Stimulated activated CD4-positive, alpha-beta T cell treated with anti-CD3 and anti-CD28 coated beads, Interleukin-1b, Interleukin-23, amount 100 ng/mL, for 4 hours (primary cell): ENCODE measurements at places on chromosomes 11 and 22.
A peak's percentile ranks its signal among the peaks of the same experiment; 100 is the strongest.

DNA sequence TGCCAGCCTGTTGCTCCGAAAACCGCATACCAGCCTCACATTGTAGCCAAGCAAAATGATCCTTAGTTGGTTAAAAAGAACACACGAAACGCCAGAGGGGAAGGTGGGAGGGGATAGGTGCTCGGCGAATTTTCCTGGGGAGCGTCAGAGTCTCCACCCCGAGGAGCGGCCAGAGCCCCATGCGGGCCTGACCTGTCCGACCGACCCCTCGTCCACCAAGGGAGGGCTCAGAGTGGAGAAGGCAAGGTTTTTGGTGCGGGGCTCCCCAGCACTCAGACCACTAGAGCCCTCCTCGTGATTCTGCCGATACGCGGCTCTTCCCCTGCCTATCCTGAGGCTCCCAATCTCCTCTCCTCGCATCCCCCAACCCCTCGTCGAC, 39.6 kb downstream of the DIXDC1 start:
- no peak for DNase-seq

DNA sequence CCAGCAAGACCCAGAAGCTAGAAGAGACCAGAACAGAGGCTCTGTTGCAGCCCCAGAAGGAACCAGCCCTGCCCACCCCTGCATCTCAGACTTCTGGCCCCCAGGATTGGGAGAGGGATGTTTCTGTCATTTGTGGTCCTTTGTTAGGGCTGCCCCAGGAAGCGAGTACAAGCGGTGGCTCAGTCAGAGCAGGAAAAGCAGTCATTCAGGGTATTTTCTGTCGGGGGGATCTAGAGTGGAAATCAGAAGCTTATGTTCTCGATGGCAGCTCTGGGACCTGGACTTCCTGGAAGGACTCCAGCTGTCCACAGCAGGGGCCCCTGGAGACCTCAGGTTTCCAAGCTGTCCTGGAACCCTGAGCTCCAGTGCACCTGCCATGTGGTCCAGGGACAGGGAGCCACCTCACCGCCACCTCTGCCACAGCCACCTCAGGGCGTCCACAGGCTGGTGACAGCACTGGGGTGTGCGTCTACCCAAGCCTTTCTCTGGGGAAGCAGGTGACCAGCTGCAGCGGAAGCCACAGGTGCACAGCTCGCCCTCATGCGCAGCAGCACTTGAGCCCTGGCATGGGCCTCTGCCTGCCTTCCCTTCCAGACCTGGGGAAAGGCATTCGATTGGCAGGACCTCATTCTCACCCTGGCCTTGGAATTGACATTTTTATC, 2.6 kb downstream of the KRTAP5-5 start:
- no peak for DNase-seq

GRCh38 chr11:65329944-65330403, 3.7 kb upstream of the DPF2 start:
- peak; percentile 63 for DNase-seq

GRCh38 chr22:28014211-28015045, 95.4 kb upstream of the PITPNB start:
- DNase-seq, result no peak

DNA sequence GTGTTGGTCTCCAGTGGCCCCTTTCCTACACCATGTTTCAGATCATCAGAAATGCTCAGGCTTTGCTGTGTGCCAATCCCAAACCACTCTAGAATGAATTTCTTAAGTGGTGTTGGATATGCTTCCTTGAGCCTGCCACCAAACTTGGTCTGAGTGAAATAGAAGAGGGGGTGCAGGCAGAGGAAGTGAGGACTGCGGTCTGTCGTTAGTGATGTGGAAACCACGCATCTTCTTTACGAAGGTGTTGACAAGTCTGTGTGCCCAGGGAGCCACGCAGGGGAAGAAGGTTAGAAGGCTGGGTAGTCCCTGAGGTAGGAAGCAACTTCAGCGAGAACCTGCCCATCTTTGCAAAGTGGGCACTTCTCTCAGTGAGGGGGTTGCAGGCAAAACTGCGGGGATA, 187.4 kb upstream of the NAV2 start:
- DNase-seq, result no peak

DNA sequence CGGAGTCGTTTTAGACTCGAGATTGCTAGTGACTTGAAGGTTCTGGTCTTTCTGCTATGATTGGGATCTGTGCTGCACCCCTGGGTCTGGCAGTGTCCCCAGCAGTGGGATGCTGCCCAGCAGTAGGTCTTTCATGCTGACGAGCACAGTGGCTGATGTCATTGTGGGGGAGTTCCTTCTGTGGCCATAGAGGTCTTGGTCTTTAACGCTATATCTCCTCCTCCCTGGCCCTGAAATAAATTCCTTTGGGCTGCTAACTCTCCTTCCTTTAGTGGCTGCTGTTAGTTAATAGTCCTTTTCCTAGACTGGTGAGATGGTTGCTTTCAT, 136.3 kb downstream of the TEAD1 start:
- no peak for DNase-seq

- no peak for DNase-seq
These were observed 32.0 kb downstream of the SLC1A2 start for GRCh38 chr11:35387111-35387982.

DNA sequence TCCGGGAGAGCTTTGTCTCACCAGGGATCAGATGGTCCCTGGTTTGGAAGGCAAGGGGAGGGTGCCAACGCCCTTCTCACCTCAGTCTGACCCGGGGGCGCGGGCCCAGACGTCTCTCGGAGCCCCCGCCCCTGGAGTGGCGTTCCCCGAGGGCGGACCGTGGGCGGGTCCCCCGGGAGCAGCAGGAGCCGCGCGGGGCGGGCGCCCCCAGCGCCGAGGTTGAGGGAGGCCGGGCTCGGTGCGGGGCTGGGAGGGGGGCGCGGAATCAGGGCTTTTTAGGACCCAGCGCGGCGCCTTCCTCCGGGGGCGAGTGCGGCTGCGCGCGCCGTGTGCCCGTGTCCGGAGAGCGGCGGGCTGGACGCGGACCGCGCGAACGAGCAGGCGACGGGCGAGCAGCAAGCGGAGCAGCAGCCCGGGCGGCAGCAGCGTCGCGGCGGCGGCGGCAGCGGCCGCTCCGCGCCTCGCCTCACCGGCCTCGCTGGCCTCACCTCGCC, at the start of gene KCNC1:
Gene KCNC1, plus strand, starts transcription at position 364 of the 494 bp plus-strand sequence. CDS start 1,222 bp downstream, outside the sequence.
- DNase-seq, result no peak
